HuH-7.5 (cell line): ENCODE measurements at places on chromosomes 4 and X.

DNA sequence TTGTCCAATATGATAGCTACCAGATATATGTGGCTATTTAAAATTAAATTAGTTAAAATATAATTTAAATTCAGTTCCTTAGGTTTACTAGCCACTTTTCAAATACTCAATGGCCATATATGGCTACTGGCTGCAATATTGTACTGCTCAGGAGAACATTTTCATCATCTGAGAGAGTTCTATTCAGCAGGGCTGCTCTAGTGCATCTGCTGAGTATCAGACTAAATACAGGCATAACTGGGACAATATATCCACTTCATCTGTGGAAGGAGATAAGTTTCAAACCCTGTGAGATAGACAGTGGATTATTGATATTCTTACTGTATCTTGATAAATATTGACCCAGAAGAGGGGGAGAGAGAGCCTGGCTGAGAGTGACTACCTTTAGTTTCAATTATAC, 240.1 kb upstream of the ANKRD50 start:
- DNase-seq = no peak

DNA sequence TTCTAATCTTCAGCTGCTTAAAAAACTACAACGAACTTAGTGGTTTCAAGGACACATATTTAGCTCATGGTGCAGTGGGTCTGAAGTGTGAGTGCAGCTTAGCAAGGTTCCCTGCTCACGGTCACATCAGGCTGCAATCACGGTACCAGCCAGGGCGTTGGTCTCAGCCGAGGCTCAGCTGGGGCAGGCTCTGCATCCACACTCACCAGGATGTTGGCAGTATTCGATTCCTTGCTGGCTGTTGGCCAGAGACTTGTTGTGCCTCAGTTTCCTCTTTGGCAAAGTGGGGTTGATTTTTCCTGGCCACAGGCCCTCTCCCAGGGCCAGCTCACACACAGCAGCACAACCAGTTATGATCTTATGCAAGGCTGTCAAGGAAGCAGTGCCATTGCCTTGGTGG, 61.8 kb downstream of the TRMT44 start:
- no peak for DNase-seq

DNA sequence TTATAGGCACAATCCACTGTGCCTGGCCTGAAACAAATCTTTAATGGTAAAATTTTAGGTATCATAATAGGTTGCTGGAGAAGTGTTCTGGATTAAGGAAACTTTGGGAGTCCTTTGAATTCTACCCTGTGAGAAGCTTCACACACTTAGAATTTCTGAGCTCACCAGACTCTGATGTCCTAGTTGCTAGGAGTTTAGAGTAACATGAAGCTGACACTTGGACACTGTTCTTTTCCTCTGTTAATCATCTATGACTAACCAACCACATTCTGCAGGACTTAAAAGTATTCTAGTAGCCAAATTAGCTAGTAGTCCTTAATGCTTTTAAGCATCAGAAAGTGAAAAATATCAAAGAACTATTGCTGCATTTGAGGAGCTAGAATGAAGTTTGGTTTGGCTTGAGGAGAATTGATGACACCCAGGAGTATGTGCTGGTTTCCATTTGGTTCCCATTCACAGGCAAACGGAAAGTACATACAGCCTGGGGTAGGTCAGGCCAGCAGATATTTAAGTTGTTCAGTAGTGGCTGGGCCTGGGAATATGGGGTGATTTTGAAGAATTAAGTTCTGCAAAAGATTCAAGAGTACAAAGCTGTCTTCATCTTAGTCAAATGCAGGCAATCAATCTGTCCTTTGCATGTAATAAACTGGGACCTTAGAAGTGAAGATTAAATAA, 38.8 kb upstream of the IGFBP7 start:
- DNase-seq = no peak

DNA sequence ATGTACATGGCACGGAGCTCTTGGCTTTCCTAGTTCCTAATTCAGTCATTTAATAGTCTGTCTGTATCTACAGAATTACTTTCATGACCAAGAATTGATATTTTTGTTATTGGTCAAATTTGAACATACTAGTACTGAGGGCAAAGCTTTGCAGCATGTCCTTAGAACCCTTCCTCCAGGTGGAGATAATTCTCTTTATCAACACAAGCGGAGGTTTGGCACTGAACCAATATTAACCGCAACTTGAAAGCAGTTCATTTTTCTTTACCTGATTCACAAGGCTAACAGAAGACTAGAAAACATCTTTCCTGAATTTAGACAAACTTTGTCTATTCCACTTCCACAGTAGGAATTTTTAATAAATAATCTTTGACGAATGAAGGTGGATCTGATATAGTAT, 73.8 kb downstream of the TACR3 start:
- no peak for DNase-seq

- DNase-seq = no peak
These were observed 31.6 kb downstream of the TRMT44 start for GRCh38 chr4:8472158-8472688.

DNA sequence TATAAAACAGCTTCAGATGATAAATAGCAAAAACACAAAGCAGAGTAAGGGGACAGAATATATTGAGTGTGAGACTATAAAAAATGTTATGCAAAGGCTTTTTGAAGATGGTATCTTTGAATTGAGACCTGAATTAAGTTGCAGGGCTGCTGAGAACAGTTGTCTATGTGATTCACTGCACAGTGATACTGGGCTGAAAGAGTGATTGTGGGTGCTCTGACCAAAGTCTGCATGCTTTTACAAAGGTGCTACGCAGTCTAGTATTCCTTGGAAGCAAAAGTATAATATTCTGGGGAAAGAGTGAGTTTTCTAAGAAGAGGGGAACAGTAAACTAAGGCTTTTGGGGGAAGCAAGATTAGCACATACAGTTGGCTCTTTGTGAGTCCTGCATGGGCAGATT, 234.0 kb downstream of the ARHGAP10 start:
- DNase-seq = no peak

DNA sequence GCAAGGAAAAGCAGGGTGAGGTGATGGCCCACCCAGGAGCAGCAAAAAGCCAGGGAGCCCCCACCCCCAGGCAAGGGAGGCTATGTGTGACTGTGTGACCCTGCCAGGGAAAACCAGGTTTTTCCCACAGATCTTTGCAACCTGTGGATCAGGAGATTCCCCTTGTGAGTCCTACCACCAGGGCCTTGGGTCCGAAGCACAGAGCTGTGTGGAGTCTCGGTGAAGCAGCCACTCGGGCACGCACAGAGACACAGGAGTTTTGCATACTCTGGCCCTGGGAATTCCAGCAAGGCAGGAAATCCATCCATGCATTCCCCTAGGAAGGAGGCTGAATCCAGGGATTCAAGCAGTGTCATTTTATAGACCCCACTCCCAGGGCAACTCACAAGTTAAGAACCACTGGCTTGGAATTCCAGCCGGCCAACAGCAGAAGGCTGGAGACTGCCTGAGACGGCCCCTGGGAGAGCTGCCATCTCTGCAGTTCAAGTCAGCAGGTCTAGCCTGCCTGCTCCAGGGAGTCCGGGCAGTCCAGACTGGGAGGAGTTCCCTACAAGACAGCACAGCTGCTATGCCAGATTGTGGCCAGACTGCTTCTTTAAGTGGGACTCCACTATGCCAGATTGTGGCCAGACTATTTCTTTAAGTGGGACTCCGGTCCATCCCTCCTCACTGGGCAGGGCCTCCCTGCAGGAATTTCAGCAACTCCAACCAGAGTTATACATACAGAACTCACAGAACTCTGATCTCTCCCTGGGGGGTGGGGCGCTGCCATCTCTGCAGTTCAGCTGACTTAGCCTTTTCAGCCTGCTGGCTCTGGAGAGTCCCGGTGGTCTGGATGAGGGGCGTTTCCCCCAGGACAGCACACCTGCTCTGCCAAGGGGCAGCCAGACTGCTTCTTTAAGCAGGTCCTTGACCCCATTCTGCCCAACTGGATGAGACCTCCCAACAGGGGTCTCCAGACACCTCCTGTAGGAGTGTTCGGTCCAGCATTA, 85.1 kb upstream of the ADAD1 start:
- DNase-seq = no peak

GRCh38 chrX:48737213-48737938, 24.2 kb upstream of the GLOD5 start:
- DNase-seq = peak; percentile 78

- DNase-seq = peak; percentile 13
These were observed 721 bp upstream of the TMEM150C start for GRCh38 chr4:82562564-82562854.

DNA sequence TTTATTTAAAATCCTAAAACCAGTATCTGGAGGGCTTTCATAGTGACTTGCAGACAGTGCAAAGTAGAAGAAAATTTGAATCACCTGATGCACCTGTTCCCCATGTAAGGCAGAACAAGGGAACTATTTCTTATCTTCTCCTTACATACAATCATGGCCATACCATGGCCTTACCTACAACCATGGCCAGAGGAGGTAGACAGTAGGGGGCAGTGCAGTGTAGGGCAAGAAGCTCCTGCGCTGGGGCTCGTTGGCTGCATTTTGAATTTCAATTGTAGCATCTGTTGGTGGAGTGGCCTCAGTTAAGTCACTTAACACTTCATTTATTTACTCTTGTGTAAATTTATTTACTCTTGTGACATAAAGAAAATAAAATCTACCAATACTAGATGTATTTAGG, 33.0 kb downstream of the GALNTL6 start:
- DNase-seq = peak; percentile 3

- DNase-seq = no peak
These were observed 42.0 kb downstream of the SGMS2 start for GRCh38 chr4:107866726-107867125.

- DNase-seq = no peak
These were observed 3.8 kb downstream of the G6PD start for GRCh38 chrX:154542723-154543424.

GRCh38 chrX:78997870-78998558, 52.8 kb downstream of the P2RY10 start:
- no peak for DNase-seq

GRCh38 chrX:104568304-104568915, 2.4 kb downstream of the IL1RAPL2 start:
- DNase-seq = no peak

DNA sequence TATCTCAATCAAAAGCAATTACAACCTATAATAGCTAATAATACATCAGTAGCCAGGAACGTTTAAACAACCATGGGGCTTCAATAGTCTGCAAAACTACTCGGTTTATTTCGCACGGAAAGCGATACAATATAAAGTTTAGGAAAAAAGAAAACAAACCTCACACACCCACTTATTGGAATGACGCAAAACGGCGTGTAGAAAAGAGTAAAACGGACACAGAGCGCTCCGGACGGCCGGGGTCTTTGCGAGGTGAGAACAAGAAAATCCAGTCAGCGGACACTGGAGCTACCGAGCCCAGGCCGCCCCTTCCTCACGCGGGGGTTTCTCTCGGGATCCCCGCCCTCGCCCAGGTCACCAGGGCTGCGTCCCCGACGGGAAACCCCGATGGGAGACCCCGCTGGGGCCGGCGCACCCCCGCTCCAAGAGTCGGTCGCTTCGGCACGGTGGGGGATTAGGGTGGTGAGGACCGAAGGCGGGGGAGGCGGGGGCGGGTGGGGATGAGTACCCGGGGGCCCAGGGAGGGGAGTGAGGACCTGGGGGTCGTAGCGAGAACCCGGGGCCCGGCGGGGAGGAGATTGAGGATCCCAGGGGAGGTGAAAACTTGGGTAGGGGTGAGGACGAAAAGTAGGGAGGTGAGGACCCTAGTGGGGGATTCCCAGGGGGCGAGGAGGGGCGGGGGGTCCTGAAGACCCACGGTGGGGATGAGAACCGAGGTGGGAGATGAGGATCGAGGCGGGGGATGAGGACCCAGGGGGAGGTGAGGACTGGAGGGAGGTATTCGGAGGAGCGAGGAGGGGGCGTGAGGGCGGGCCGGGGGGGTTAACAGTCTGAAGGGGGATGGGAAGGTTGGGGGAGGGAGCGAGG, 737 bp downstream of the NELFA start:
- no peak for DNase-seq

GRCh38 chr4:173937631-173938270, 345.7 kb downstream of the FBXO8 start:
- DNase-seq = no peak

DNA sequence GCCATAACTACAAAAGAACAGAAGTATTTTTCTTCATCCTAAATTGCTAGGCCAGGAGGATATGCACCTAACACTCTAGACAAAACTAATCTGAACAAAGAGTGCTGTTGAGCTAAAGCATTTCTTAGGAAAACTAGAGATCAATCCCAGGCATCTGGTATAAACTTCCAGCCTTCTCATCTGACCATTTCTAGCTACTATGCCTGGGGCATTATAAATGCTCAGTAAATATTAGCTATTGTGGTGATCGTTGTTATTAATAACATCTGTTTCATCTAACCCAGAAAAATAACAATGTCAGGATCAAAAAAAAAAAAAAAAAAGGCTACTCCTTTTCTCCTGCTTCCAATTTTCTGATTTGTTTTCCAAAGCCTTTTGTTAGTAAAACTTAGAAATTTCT, 7.7 kb upstream of the SLC10A6 start:
- no peak for DNase-seq

GRCh38 chr4:188110741-188111471, 1.5 kb upstream of the TRIML2 start:
- DNase-seq = no peak

GRCh38 chr4:56651056-56651350, 30.1 kb downstream of the HOPX start:
- DNase-seq = no peak

GRCh38 chr4:107203733-107204132, 167.6 kb upstream of the DKK2 start:
- no peak for DNase-seq

- no peak for DNase-seq
These were observed 550.5 kb upstream of the BOD1L1 start for GRCh38 chr4:14177987-14178386.

- DNase-seq = no peak
These were observed 122.4 kb downstream of the RASL11B start for GRCh38 chr4:52984462-52984881.

GRCh38 chrX:45840411-45840950, 639.8 kb upstream of the DIPK2B start:
- DNase-seq = no peak

- DNase-seq = no peak
These were observed 199.0 kb upstream of the DDX53 start for GRCh38 chrX:22800806-22801205.

DNA sequence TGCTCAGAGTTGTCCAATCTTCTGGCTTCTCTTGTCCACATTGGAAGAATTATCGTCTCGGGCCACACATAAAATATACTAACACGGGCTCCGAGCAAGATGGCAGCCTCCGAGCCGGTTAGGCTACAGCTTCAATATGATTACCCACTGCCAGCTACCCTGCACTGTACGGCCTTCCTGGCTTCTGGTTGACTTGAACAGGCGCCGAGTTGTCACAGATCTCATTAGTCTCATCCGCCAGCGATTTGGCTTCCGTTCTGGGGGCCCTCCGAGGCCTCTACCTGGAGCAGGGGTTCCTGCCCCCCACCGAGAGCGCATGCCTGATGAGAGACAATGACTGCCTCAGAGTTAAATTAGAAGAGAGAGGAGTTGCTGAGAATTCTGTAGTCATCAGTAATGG, 101.2 kb upstream of the NUDT6 start:
- DNase-seq = no peak
